ENCODE measurements at places on chromosomes 13 and 19.

GRCh38 chr13:102651892-102652291 lies 43.0 kb downstream of the METTL21C start:
- no peak for DNase-seq

- no peak for DNase-seq
These were observed 302.6 kb downstream of the SPRY2 start for GRCh38 chr13:80038371-80038770.

- no peak for DNase-seq
These were observed 251.1 kb downstream of the EFNB2 start for GRCh38 chr13:106284358-106284757.

DNA sequence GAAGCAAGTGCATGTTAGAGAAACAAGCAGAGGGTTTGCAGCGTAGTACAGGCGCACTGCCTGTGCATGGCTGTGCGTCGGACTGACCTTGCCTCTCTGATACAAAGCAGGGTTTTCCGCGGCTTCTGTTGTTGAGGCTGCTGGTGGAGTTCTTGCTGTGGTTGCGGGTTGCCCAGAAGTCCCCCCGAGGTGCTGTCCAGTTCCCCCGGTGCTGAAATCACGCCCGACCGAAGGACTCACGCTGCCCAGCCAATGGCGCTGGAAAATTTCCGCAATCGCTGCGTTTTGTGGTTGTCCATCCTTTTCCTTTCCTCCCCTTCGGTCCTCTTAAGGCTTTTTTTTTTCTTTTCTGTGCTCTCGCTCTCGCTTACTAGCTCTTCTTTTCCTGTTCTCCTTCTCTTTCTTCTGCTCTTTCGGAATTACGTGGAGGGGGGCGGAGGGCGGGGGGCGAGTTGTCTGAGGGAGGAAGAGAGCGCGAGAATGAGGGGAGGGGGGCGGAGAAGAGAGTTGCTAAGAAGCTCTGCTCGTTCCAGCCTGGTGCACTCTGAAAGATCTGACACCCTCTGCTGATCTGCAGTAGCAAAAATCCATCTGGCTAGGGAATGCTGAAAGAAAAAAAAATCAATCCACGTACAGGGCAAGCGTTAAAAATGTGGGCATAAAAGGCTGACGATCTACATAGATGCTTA lies at the start of gene SLITRK1:
SLITRK1 (minus strand) TSS at position 558 of the 689 bp plus-strand sequence. CDS start 967 bp downstream, outside the sequence.
- DNase-seq, result peak; percentile 83

DNA sequence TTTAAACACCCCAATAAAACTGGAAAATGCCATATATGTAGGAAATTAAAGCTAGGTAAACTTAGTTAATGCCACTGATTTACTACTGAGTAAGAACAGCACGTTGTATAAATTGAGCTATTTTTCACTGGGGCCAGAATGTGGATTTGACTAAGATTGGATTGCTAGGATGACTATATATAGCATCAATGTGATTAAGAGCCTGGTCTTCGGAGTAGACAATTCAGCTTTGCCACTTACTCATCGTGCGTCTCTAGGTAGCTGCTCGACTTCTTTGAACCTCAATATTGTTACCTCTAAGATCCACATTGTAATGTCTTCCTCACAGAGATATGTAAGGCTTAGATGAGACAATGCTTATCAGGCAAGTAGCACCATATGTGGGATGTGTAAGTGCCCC lies 462.5 kb downstream of the KLF12 start:
- no peak for DNase-seq

- DNase-seq, result no peak
These were observed 301 bp downstream of the POP4 start for GRCh38 chr19:29606420-29606747.

- no peak for DNase-seq
These were observed 25.3 kb downstream of the UQCRFS1 start for GRCh38 chr19:29187676-29188075.

- no peak for DNase-seq
These were observed 75.2 kb upstream of the C13orf46 start for GRCh38 chr13:114049026-114049425.

DNA sequence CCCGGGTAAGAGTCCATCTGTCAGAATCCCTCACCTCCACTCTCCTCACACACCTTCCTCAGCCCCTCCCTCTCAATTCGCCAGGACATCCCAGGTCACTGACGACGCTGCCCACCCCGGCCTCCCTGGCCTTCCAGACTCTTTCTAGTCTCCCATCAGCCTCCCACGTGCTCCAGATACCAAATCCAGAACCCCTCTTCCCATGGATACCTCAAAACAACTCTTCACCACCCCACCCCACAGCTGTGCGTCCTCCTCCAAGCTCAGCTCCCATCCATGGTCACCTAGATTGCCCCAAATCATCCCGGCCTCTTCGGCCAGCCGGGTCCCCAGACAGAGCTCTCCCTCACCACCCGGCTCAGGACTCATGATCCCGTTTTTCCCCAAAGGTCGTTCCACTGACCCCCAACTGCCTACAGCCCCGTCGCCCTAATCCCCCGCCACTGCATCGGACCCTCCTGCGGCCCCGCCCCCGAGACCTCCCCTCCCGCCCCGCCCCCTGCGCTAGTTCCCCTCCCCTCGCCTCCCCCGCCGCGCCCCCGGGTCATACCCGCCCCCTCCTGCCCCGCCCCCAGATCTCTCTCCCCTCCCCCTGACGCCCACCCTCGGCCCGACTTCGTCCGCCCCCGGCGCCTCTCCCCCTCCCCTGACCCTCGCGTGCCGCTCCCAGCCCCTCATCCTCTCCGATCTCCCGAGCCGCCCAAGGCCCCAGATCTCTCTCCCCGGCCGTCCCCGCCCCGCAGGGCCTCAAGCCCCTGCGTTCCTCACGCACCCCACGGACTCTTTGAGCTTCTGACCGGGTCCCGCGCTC lies 546 bp downstream of the UBXN6 start:
- no peak for DNase-seq

GRCh38 chr19:34366738-34367623 lies 2.0 kb downstream of the GPI start:
- DNase-seq, result no peak

DNA sequence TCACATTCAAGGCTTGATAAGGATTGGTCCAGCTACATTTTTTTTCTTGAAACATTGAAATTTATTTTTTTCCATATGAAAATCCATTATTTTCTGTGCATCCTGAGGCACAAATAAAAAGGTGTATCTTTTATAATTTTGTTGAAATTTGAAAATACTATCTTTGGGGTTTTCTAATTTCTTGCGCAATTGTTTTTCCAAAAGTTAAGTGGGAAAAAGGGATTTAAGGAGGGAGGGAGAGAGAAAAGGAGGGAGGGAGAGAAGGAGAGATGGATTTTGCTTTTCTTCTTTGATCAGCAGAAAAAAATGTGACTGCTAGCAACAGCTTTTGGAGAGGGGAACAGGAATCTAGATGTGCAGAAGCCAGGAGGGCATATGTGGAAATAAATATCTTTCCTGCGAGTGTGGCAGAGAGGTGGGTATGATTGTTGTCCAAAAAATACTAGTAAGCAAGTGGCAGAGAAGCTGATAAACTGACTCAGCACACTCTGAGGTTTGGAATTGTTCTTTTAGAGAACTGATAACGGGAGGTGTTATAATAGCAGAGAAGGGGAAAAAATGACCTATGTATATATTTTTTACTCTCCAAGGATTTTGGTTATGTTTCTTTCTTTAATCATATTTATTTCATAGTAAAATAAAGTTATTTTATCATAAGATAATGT lies 61.2 kb upstream of the EDNRB start:
- no peak for DNase-seq

DNA sequence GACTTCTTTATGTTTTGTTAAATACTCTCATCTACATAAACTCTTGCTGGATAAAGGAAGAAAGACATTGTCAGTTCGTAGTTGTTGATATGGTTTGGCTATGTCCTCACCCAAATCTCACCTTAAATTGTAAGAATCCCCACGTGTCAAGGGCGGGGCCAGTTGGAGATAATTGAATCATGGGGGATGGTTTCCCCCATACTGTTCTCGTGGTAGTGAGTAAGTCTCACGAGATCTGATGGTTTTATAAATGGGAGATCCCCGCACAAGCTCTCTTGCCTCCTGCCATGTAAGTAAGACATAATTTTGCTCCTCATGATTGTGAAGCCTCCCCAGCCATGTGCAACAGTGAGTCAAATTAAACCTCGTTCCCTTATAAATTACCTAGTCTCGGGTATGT lies 3.6 kb downstream of the ADGRE1 start:
- DNase-seq, result no peak

DNA sequence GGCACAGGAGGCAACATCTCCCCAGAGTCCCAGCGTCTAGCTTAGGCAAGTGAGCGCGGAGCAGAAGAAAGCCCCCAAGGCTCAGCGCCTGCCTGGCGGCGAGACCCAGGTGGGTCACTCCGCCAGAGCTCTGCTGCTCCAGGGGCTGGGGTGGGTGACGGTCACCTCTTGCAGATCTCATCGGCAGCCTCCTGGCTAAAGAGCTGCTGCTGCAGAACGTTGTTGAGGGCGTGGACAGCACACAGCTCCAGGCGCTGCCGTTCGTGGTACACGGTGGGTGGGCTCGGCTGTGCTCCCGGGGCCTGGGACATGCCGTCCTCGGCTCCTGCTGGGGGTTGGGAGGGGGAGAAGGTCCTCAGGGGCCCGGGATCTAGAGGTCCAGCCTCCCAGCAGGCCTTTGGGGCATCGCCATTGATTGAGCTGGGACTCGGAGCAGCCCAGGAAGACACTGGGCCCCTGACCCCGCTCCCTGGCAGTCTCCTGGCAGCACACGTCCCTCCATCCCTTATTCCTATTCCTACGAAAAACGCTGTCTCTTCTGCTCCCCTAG lies 795 bp downstream of the JOSD2 start:
- DNase-seq, result no peak

DNA sequence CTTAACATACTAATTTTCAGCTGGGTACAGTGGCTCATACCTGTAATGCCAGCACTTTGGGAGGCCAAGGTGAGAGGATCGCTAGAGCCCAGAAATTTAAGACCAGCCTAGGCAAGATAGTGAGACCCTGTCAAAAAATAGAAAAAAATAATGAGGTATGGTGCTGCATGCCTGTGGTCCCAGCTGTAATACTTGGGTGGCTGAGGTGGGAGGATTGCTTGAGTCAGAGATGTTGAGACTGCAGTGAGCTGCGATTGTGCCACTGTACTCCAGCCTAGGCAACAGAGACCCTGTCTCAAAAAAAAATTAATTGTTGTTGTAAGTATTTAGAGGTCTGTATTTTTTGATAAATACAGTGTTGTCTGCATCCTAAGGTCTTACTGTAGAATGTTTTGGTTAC lies 66.8 kb downstream of the FNDC3A start:
- DNase-seq, result no peak

DNA sequence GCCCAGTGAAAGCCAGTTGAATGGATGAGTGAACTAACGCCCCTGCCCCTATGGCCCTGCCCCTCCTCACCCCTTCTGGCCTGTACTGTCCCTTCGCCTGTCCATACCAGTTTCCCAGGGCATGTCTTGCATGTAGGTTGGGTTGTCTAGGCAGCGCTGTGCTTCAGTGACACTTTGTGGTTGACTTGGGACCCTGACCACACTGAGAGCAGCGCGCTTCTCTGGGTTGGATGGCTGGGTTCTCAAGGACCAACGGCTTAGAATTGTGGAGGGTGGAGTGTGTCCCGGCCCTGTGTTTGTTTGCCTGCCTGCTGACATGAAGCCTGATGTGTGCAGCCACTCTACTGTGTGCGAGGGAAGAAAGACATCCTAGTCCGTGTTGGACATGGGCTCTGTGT lies 15.8 kb downstream of the GATAD2A start:
- no peak for DNase-seq

DNA sequence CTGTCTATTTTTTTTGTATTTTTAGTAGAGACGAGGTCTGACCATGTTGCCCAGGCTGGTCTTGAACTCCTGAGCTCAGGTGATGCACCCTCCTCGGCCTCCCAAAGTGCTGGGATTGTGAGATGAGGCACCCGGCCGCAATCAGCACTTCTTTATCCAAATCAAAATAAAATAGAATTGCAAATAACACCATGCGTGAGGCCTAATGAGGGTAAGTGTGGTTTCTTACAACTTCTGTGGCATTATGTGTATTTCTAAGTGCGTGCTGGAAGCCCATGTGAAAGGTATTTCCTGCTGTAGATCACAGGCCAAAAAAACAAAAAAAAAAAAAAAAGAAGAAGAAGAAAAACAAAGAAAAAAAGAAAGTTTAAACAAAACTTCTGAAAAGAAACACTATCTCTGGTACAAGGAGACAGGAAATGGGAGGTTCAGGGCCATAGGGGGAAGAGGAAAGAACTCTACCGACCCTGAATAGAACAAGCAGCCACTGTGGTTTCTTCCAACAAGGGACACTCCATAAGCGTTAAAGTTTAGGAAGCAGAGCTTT lies 3.0 kb upstream of the GRAMD1A start:
- DNase-seq, result no peak

DNA sequence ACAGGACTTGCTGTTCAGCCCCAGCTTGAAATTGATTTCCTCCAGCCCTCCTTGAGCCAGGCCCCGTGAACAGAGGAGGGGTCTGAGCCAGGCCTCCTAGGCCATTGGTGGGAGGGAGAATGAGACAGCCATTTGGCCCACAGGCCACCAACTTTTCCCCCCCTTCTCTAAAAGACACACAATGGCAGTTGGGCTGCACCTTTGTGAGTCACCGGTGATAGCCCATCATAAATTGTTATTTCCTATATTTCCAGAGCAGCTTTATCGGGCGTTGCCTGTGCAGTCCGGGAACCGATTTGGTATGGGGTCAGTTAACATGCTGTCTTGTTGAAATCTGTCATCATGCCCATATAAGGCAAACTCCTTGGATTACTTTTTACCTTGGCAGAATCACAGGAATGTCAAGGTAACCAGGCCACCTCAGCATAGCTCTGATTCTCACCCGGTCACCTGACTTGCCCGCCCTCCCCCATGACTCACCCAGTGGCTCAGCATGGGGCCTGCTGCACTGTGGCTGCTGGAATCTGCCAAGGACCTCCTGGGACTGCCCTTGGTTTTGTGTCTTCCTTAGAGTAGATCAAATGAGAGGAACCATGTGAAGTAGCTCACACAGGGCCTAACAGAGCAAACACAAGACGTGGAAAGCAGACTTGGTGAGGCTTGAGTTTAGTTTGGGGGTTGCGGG lies 36.1 kb downstream of the ACTN4 start:
- DNase-seq, result no peak

- DNase-seq, result no peak
These were observed 33.9 kb downstream of the TFDP1 start for GRCh38 chr13:113618455-113618854.

- DNase-seq, result no peak
These were observed 2.1 kb upstream of the PLVAP start for GRCh38 chr19:17379221-17379631.

GRCh38 chr13:26985285-26985878 lies 186.2 kb downstream of the USP12 start:
- DNase-seq, result peak; percentile 89

DNA sequence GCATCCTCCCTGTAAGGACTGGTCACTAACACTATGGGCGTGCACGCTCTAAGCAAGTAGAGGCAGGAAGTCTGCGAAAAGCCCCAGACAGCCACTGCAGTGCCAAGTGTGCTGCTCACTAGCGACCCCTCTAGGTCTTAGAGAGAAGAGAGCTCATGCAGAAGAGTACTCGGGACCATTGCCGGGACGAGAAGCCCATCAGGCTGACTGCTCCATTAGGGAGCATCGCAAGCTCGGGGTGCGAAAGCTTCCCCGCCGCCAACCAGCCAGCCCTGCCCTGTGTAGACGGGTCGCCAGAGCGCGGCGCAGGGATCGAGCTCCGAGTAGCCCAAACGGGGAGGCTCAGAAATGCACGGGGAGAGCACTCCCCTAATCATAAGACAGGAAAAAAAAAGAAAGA lies 16.6 kb downstream of the POU4F1 start:
- no peak for DNase-seq

GRCh38 chr13:50993934-50994333 lies 84.3 kb downstream of the RNASEH2B start:
- DNase-seq, result no peak

GRCh38 chr19:38706792-38707511 lies 37.3 kb downstream of the CAPN12 start:
- no peak for DNase-seq
